ENCODE measurements at places on chromosomes 4 and X. TPM values are rescaled to one million over a fixed set of nuclear protein-coding genes. Genes with fewer than 3 reads are reported as not detected.

GRCh38 chr4:80578001-80578400 lies 242.5 kb downstream of the CFAP299 start:
- H3K36me3 ChIP-seq, result no peaks in the 10 kb centered on the region
- H3K27ac ChIP-seq, result no peak overlapping the region
- H3K27me3 ChIP-seq, result no peaks in the 10 kb centered on the region
- H3K4me3 ChIP-seq, result no peak overlapping the region
- H3K4me1 ChIP-seq, result no peaks in the 10 kb centered on the region

DNA sequence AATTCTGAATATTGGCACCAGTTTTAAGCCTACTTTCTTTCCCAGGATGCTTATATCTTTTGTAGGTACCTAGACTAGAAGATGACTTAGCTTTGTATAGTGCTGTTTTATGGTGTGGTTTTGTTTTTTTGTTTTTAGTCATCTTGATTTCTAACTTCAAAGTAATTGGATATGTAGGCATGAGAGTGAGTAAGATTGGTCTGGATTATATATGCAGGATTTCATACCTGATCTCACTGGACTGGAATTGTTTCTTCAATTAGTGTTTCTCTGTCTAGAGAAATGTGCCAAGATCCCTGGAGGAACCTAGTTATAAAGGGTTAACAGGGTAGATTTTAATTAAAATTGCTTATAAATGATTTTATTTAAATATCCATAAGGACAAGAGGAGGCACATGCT lies 23.1 kb downstream of the NAP1L5 start:
- no peak overlapping the region for H3K27ac ChIP-seq
- no peaks in the 10 kb centered on the region for H3K27me3 ChIP-seq
- peaks cover 4% of the 10 kb centered on the region for H3K4me1 ChIP-seq
- peaks cover 28% of the 10 kb centered on the region for H3K36me3 ChIP-seq

The UBA1 gene
- 162 TPM for total RNA-seq

GRCh38 chr4:141802333-141802732 lies 165.9 kb downstream of the IL15 start:
- H3K4me1 ChIP-seq, result no peaks in the 10 kb centered on the region
- H3K27ac ChIP-seq, result no peak overlapping the region
- DNase-seq, result no peak

The HAND2 gene
- total RNA-seq, result not detected

The SULT1E1 gene
- total RNA-seq, result not detected

DNA sequence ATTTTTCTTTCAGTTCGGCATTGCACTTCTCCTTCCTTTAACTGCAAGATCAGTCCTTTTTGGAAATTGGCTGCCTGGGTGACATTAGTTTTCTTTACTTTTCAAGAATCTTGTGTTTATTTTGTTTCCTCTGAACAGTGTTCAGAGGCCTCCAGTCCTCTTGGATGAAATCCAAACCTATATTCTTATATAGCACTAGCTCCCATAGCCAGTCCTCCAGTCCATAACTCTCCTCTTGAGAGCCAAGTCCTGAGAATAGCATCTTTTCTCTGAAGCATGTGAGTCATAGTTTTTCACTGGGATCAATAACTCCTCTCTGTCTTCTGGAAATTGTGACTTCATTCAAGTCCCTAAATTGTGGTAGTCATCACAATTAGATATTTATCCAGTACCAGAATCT lies 357.5 kb downstream of the RAPGEF2 start:
- H3K4me3 ChIP-seq, result no peak overlapping the region
- peaks cover 1% of the 10 kb centered on the region for H3K27me3 ChIP-seq

DNA sequence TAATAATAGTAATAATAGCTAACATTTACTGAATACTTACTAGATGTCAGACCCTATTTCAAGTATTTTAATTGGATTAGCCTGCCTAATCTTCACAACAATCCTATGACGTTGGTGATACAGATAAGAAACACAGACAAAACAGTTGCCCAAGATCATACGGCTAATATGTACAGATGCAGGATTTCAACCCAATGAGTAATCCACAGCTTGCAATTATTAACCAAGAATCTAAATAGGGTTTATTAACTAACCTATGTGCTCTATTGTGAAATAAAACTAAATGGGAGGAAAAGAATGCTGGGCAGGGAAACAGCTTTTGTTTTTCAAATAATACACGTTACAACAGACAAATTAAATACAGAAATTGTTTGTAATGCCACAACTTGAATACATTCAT lies 23.4 kb downstream of the FBXO8 start:
- no peaks in the 10 kb centered on the region for H3K27me3 ChIP-seq
- no peak overlapping the region for H3K27ac ChIP-seq
- DNase-seq, result no peak
- H3K4me1 ChIP-seq, result no peaks in the 10 kb centered on the region

- peaks cover 4% of the 10 kb centered on the region for H3K27me3 ChIP-seq
- H3K4me3 ChIP-seq, result no peak overlapping the region
- no peak for DNase-seq
- H3K36me3 ChIP-seq, result no peaks in the 10 kb centered on the region
- no peak overlapping the region for H3K27ac ChIP-seq
- no peaks in the 10 kb centered on the region for H3K4me1 ChIP-seq
Measured at GRCh38 chr4:40394236-40394635, 59.1 kb downstream of the CHRNA9 start.

DNA sequence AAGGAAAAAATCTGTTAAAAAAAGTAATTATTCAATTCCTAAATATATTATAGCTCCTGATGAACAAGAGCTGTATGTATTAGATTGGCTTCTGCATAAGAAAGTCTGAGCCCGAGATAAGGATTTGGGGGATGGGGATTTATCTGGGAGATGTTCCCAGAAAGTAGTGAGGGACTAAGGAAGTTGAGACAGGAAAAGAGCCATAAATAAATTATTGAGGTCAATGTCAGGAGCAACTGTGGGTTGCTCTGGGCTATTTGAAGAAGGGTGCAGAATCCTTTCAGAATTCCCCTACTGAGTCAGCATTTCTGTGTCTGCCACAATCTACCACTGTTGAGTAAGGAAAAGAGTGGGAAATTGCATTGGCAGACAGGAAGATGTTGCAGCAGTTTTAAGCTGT lies 3.1 kb upstream of the TDO2 start:
- DNase-seq, result no peak
- H3K36me3 ChIP-seq, result no peaks in the 10 kb centered on the region
- no peak overlapping the region for H3K4me3 ChIP-seq

GRCh38 chr4:18630218-18631110 lies 608.9 kb upstream of the LCORL start:
- H3K4me3 ChIP-seq, result no peak overlapping the region
- H3K27me3 ChIP-seq, result no peaks in the 10 kb centered on the region
- H3K4me1 ChIP-seq, result no peaks in the 10 kb centered on the region
- no peak overlapping the region for H3K27ac ChIP-seq

- peak overlapping the region; percentile 38 for H3K27ac ChIP-seq
- peak; percentile 64 for DNase-seq
- H3K4me1 ChIP-seq, result peaks cover 9% of the 10 kb centered on the region
Measured at GRCh38 chr4:6134612-6135220, 65.6 kb downstream of the JAKMIP1 start.

DNA sequence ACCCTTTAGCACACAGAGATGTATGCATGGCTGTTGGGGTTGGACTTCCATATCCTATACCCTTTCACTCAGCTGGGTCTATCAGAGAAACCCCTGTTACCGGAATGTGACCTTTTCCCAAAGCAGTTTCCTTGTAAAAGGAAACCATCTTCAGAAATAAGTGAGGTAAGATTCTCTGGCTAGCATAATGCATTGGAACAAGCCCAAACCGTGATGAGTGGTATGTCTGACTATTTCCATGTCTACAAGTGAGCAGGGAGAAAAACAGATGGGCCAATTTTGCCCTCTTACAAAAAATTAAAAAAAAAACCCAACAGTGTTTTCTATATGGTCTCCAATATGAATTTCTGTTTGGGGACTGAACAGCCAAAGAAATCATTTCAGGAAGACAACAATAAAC lies 283.9 kb downstream of the SMARCA1 start:
- H3K36me3 ChIP-seq, result no peaks in the 10 kb centered on the region
- no peaks in the 10 kb centered on the region for H3K27me3 ChIP-seq
- no peak for DNase-seq
- no peak overlapping the region for H3K4me3 ChIP-seq
- no peaks in the 10 kb centered on the region for H3K4me1 ChIP-seq

- peaks cover 24% of the 10 kb centered on the region for H3K27me3 ChIP-seq
- DNase-seq, result no peak
- H3K27ac ChIP-seq, result no peak overlapping the region
- no peak overlapping the region for H3K4me3 ChIP-seq
- H3K4me1 ChIP-seq, result no peaks in the 10 kb centered on the region
Measured at GRCh38 chr4:183971929-183972490, 66.9 kb downstream of the STOX2 start.

The PARM1 gene
- not detected for total RNA-seq

GRCh38 chr4:21507439-21507838 lies 441.1 kb downstream of the KCNIP4 start:
- H3K4me1 ChIP-seq, result no peaks in the 10 kb centered on the region
- H3K36me3 ChIP-seq, result no peaks in the 10 kb centered on the region
- no peaks in the 10 kb centered on the region for H3K27me3 ChIP-seq
- H3K27ac ChIP-seq, result no peak overlapping the region
- no peak for DNase-seq
